Pancreas (tissue), 10 donors: ENCODE measurements at places on chromosomes 1 and 21. TPM values are rescaled to one million over a fixed set of nuclear protein-coding genes. Genes with fewer than 3 reads are reported as not detected.

GRCh38 chr1:54728027-54728426, 12.4 kb downstream of the TTC4 start:
- DNase-seq, result no peak

- DNase-seq, result no peak
Measured at GRCh38 chr1:193412748-193413147, 226.3 kb upstream of the B3GALT2 start.

DNA sequence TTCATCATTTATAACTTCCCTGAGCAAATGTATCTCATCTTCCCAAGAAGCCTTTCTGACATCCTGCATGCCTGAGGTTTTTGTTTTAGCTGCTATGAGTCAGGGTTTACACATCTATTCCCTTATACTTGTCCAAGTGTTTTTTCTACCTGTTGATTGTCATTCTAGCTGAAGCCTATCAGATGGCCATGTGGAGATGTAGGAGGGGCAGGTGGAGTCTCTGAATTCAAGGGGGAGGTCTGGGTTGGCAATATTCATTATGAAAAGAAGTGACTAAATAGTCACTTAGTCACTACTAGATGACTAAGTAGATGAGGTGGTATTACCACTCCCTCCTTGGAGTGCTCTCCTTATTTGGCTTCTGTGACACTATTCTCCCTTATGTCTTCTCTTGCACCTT, 52.4 kb downstream of the XCL1 start:
- DNase-seq, result no peak

- no peak for DNase-seq
Measured at GRCh38 chr1:193105821-193106177, 585 bp upstream of the GLRX2 start.

MYOG gene
- not detected for total RNA-seq

DNA sequence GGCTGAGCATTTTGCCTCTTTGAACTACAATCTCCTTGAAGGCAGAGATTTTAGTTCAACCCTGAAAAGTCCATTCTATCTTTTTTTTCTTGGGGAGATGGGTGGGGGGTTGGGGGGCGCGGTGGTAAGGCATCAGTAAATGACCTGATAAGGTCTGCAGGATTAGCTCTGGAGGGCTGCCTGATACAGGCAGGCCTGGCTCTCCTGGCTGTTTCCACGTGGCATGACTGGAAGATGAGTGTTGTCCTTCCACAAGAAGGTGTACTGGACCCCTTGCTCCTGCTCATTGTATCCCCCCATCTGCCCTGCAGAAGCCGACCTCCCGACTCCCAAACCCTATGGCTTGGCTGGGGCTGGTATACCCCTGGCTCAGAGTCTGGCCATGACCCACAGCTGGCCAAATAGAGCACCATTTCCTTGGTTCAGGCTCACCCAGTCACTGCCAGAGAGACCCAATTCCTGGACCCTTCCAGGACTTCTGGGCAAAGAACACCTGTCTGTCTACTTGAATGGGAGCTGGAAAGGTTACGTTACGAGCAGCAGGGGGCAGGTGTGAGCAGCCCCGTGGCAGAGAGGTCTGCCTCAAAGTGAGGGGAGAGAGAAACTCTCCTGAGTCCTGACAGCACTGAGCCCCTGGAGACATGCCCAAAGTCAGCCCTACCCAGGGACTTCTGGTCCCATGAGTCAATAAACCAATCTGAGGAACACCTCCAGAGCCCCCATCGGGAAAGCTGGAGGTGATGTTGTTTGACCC, 17.0 kb downstream of the DHRS3 start:
- no peak for DNase-seq

BRDT gene
- total RNA-seq, result not detected

RNU1-3 gene
- total RNA-seq, result 5,169 TPM

DNA sequence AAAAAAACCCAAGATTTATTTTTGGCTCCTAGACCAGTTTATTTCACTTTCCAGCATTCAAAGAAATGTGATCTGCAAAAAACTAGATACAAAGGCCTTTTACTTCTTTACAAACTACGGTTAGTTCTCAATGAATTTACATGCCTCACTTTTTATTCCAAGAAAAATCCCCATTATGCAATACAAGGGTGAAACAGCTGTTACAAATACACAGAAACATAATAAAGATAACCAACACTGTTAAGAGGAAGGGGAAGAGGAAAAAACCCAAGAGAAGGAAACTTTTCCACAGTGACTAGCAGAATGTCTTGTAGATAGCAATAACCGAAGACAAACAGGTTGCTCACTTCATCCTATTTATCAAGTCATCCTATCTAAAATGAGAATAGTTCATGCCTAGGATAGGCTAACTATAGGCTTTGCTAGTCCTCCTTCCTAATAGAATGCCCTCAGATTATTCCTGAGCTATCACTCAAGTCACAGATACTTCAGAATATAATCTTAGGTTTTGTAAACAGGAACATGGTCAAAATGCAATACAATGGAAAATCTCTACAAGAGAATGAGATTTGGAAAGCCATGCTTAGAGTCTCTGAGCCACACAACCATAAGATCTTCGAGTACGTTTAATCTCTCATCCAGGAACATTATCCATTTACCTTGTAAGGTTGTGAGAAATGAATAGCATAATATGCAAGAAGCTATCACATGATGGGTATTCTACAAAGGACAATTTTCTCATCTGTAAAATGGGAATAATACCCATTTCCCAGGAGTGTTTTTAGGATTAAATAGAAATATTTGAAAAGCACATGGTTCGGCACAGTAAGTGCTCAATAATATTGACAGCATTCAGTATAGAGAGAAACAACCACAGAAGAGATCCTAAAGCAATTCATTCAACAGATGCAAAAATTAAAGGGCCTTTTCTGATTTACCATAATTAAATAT, 5.4 kb downstream of the PNRC2 start:
- no peak for DNase-seq

DNA sequence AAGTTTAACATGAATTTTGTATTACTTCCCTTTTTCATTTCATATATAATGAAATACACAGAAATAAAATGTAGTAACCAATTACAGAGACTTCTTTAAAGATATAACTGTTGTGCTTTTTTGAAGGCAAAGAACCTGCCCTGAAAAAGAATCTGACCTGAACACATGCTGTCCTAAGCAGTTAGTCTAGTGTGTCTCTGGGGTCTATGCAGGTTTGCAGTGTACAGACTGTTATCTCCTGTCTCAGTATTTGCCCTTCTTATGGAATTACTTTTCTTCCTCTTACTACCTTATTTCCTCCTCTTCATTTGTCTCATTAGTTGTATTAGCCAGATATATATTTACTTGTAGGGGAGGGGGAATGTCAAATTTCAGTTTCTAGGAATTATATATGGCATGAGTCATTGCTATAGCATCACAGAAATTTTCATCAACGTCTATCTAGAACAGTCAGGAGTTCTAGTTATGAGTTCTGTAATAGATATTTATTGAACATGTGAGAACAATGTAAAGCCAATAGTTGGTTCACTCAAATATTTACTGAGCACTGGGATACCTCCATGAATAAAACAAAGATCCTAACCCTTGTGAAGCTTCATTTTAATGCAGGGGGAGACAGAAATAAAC, 28.4 kb upstream of the PLEKHO1 start:
- DNase-seq, result no peak

TMCO2 gene
- total RNA-seq, result not detected

DNA sequence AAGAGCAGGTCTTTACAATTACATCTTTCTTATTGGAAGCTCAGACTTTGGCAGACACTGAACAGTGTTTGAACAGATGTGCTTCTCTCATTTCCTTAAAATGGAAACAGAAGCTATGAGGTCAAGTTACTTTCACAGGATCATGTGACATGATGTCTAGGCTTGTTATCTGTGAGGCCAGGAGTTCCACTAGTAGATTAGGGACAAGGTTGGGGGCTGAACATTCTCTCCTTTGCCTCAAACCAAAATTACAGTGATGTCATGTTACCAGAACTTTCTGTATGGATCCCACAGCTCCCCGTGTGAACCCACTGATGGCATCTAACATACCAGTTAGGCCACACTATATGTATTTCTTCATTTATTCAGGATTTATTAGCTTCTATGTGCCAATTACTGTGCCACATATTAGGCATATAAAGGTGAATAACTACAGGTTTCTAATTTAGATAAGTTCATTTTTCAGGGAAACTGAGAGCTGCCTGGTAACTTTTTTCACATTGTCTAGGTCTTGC, 6.0 kb downstream of the DYNLT5 start:
- no peak for DNase-seq

DNA sequence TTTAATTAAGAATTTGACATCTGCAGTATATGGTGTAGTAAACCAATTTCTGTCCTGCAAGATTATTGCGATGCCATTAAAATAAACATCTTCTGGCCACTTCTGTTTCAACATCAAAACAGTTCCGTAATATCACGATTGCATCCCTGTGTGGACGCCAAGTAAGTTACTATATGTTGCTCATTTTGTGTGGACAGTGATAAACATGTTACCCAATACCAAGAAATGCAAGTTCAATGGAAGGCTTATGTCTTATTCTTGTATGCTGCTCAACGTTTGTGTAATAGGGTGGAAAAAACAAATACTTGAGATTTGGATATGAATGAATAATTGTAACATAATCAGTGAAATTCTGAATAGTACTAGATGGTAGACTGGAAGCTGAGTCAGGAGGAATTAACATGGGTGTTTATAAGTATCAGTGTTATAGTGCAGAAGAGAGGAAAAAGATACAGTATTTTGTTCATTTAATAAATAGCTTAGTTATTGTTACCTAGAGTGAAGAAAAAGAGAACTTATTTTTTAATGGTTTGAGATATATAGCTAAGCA, 15.2 kb downstream of the TTC3 start:
- no peak for DNase-seq

DNA sequence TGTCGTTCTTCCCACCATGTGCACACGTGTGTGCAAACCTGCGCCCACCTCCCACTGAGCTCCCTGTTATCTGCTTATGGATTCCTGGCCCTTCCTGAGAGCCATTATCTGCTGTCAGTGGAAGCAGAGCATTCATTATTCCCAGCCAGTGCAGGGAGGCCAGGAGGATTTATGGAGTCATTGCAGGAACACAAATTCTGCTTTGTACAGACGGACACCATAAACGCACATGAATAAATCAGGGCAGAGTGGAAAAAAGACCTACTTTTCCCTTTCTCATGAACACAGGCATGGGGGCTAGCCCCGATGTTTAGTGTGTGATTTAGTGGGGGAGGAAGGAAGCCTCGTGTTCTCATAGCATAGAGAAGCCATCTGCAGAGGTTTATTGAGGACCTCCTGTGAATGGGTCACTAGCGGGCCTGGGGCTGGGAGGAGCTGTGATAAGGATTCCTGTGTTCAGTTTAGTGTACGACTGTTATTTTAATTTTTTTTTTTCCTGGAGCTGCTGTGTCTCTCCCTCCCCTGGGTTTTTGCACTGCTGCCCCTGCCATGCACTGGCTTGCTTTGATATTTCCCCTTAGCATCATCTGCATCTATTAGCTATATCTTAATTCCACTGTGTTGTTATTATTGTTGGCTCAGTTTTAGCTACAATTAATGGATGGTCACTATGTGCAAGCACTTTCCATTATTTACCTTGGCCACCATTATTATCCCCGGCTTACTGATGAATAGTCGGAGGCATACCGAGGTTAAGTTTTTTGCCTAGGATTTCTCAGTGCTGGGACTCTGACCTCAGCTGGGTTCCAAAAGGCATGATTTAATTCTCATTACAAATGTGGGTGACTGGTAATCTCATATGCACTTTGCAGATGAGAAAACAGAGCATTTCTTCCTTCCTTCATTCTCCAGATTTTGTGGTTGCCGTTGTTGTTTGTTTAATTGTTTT, 33.0 kb downstream of the HUNK start:
- DNase-seq, result no peak

STUM gene
- 0.32 TPM for total RNA-seq

- DNase-seq, result no peak
Measured at GRCh38 chr21:14741256-14741655, 195.1 kb upstream of the SAMSN1 start.

DNA sequence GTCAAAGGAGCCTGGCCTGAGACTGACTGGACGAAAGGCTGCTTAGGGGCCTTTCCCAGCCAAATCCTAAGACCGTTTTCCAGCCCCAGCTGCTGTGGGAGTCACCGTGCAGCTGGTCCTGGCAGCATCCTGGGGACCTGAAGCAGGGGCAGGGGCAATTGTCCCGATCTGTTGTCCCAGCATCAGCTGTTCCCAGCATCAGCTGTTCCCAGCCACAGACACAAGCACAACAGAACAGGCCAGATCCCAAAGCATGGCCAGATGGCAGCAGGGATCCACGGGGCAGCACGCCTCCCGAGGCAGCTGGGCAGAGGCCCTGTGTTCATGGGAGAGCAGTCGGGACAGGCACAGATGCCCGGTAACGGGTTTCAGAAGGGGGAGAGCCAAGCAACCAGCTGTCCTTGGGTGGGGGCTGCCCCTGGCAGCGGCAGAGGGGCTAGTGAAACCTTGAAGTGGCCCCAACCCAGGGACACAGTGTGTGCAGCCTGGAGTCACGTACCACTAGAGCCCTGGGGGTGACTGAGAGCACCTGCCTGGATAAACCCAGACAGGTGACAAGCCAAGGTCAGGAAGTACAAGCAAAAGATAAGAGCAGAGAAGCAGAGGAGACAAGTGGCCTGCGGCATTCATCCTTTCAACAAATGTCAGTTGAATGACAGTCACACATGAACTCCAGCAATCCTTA, 13.3 kb downstream of the CELA2B start:
- no peak for DNase-seq

PPIAL4G gene
- total RNA-seq, result not detected

GRCh38 chr1:28860332-28861073, 48.5 kb downstream of the OPRD1 start:
- no peak for DNase-seq

DNA sequence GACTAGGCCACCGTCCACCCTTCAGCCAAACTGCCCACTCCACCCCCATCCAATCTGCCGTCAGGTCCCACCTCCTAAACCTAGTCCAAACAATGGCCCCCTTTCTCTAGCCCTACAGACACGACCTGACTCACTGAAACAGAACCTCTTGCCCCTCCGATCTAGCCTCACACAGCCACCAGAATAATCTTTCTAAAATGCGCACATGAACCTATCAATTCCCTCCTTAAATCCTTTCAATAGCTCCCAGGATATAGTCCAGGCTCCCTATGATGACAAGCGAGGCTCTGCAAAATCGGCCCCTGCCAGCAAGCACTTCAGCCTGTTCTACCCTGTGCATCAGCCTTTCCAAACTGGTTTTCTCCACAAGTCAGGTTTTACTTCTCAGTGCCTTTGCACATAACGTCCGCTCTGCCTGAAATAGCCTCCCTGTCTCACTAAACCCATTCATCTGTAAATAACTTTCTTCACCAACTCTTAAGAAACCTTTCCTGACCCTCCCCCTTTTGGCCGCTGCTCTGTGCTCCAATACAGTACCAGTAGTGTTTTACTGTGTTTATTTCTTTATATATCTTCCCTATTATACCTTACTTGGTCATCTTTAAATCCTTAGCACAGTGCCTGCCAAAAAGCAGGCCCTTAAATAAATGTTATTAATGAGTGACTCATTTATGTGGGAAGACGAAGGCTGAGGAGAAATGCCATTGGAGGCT, 9.0 kb upstream of the CDC20 start:
- no peak for DNase-seq

HES3 gene
- total RNA-seq, result not detected

DNA sequence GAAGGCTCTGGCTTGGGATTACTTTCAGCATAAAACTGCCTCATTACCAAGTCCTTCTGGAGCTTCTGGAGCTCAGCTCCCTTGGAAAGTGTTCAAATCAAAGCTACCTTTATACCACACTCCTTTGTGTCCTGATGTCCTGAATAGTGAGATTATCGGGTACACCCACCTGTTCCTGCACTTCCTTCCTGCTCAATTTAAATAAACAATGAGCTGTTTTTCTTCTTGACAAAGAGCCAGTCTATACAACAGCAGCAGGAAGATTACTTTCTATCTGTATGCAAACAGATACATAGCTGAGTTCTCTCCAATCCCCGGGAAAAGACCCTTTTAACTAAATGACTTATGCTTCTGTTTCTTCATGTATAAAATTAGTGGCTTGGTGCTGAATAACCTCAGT, 258.0 kb upstream of the FMN2 start:
- no peak for DNase-seq
